ENCODE measurements at places on chromosomes 3 and 15.

- no peak for DNase-seq
Observed at GRCh38 chr3:51391566-51392354, 675 bp downstream of the RBM15B start.

DNA sequence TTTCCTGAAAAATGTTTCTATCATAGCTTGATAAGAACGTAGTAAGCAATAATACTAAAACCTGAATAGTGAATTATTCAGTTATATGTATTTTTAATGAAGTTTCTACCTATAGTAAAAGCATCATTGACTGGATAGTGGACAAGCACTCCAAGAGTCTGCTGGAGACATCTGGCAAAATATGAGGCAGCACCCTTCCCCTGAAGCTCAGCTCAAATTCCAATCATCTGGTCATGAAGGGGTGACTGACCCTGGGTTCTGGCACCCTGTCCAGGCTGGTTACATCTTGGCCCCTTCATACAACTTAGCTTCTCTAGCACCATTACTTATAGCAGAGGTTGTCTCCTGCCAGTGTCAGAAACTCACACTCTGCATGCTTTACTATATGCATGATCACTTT, 455.4 kb downstream of the RAP2B start:
- no peak for DNase-seq

- no peak for DNase-seq
Observed at GRCh38 chr3:43997788-43998369, 243.8 kb upstream of the TOPAZ1 start.

DNA sequence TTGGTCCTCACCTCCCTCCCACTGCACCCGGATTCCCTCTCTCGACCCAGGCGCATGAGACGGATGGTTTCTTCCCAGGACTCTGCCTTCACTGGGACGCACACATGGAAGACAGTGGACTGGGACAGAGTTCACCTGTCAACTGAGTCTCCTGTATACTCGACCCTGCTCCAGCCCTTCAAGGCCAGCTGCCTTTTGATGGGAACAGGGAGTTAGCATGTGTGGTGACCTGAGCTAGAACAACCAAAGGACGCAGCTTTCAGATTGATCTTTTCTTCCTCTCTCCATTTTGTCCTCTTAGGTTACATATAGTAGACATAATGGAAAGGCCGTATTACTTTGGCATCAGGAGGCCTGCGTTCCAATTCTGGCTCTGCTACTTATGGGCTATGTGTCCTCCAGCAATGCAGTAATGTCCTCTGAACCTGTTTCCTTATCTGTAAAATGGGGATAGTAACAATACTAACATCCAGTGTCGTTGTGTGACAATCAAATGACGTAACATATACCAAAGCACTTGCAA, 94.1 kb downstream of the PEX5L start:
- DNase-seq = no peak

DNA sequence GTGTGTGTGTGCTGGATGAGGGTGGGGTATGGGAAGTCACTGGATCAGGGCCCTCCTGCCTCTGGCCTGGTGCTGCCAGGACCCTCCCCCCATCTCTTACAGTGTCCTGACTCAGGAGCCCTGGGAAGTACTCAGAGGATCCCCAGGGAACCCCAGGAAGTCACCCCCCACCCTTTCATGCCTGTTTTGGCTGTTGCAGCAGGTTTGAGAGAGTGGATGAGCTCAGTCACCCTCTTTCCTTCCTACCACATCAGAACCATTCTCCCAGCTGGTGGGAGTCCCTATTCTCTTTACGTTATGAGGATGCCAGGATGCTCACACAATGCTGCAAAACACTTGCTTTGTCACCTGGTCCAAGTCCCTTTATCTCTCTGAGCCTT, 59.0 kb downstream of the BDH1 start:
- DNase-seq = no peak

GRCh38 chr15:58900631-58901030, 32.8 kb downstream of the SLTM start:
- no peak for DNase-seq
